ENCODE measurements at places on chromosomes 6 and 20. TPM values are rescaled to one million over a fixed set of nuclear protein-coding genes. Genes with fewer than 3 reads are reported as not detected.

GRCh38 chr6:20479060-20479459, 55.2 kb upstream of the CDKAL1 start:
- no peak for DNase-seq

Gene SEMG1
- total RNA-seq: not detected

DNA sequence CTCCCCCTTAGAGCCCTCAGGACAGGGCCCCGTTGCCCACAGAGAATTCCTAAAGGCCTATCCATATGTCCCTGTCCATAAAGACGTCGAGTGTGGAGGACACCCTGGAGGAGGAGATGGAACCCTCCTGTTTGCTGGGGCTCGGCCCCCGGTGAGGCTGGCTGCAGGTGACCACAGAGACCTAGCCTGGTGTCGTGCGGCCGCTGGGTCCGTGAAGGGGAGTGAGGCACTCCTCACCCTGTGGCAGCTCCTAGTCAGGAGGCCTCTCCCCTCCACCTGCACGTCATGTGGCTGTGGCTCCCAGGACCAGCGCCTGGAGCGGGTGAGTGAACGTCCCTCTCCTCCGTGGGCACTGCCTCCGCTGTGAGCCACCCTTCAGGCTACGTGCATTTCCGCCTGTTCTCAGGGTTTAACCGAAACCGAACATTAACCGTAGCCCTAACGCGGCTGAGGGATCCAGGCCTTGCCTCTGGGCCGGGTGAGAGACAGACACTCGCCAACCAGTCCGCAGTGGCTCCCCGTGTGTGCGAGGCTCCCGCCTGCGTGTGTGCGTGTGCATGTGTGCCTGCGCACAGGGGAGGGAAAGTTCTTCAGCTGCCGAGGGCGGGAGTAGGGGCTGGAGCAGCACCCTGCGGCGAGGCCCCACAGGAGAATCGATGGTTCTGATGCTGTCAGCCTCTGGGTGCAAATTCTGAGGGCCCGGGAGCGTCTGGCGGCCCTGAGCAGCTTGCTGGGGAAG, 5.9 kb upstream of the TCEA2 start:
- DNase-seq: no peak

DNA sequence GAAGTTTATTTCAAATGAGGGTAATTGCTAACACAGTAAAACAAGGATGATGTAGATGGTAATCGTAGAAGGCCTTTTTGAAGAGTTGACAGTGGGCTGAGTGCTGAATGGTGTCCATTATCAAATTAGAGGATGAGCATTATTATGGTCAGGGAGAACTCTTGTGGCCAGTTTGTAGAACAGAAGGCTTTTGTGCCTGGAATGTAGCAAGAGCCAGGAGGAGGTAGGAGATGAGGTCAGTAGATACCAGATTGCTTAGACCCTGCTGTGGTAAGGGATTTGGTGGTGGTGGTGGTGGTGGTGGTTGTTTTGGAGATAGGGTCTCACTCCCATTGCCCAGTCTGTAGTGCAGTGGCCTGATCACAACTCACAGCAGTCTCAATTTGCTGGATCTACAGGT, 6.2 kb downstream of the CSE1L start:
- no peak for DNase-seq

- DNase-seq: no peak
Observed at GRCh38 chr6:109465772-109466171, 10.2 kb upstream of the MICAL1 start.

DNA sequence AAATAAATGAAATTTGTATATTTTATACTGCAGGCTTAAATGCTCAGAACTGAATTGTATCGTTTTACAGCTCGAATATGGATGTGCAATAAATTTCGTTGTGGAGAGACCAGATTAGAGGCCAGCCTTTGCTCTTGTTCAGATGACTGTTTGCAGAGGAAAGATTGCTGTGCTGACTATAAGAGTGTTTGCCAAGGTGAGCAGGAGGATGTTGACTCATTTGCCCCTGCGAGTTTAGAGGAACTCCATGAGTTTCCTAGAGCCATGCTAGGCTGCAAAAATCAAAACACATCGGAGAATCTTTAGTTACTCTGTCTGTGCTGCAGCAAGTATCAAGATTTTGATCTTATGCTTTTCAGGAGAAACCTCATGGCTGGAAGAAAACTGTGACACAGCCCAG, 15.4 kb downstream of the ENPP3 start:
- no peak for DNase-seq

GRCh38 chr6:136921381-136921935, 643 bp upstream of the SLC35D3 start:
- no peak for DNase-seq

GRCh38 chr6:113301651-113302050, 555.5 kb upstream of the MARCKS start:
- DNase-seq: no peak

GRCh38 chr6:33112148-33112547, 36.4 kb downstream of the HLA-DPB1 start:
- DNase-seq: no peak

DNA sequence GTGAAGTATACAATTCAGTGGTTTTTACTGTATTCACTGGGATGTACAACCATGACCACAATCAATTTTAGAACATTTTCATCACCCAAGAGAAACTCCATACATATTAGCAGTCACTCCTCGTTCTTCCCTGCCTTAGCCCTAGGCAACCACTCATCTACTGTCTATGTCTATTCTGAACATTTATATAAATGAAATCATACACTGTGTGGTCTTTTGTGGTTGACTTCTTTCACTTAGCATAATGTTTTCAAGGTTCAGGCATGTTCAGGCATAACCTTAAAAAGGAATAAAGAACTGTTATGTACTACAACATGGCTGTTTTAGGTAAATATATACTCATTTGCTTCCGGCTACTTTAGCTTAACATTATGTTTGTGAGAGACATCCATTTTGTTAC, 37.3 kb downstream of the BLTP3A start:
- no peak for DNase-seq

GRCh38 chr6:29552512-29553051, 7.0 kb downstream of the UBD start:
- DNase-seq: no peak

DNA sequence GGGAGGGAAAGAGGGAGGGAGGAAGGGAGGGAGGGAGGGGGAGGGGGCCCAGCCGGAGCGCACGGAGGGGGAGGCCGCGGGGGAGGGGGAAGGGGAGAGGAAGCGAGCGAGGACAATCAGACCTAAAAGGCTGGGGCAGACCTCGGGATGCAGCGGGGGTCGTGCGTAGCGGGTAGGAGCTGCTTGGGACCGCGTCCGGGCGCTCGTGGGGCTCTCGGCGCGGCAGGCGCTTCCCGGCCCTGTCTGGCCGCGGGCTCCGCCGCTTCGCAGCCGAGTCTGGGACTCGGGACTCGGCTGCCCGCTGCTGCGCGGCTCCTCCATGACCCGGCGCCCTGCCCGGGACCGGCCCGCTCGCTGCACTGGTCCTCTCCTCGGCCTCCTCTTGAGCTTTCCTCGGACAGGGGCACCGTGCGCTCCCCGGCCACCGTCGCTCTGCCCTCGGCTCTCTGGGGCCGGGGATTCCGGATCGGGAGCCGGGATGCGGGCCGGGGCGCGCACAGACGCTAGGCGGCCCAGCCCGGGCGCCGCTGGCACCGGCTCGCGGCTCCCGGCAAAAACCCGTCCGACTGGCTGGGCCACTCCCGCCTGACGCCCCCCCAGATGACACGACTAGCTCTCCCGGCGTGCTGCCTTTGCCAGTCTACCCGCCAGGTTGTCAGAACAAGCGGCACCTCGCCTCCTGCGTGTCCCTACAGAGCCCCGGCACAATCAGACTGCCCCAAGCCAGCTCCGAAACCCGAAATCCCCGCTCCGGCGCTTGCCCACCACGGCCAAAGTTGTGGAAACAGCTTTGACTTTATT, 2.2 kb downstream of the TFAP2A start:
- DNase-seq: no peak

DNA sequence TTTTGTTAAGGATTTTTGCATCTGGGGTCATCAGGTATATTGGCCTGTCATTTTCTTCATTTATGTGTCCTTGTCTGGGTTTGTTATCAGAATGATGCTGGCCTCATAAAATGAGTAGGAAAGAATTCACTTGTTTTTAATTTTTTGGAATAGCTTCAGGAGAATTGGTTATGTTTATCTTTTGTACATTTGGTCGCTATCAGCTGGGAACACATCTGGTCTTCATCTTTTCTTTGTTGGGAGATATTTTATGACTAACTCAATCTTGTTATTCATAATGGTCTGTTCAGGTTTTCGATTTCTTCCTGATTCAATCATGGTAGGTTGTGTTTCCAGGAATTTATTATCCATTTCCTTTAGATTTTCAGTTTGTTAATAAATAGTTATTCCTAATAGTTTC, 207.5 kb upstream of the ASCC3 start:
- no peak for DNase-seq

Gene PRICKLE4
- total RNA-seq: 8.9 TPM

DNA sequence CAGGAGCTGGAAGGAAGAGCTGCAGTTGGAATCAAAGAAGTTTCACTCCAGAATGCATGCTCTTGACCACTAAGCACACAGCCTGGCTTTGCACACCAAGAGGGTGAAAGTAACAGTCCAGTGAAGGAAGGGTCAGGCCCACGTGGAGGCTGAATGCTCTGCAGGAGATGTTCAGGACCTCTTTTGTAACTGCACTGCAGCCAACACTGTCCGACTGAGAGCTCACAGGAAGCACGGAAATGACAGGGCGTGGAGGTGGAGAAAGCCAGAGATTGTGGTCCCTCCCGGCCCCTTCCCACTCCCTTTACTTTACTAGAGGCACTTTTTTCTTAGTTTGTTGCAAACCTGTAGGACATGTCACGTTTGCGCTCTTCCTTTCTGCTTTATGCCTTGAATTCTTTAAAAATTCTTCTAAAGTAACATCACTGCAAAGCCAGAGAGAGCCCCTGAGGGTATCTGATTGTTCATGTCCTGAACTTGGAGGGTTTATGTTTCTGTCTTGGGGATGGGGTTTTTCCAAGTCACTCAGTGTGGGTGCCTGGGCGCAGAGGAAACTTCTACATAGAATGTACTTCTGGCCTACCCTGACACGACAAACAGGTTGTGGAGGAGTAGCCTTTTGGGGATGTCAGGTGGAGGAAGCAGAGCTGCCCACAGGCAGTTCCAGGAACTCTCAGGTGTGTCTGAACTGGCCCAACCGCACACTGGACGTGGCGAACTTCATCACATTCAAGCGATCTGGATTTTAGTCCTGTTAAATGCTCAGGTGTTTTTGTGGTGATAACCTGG, 40.9 kb downstream of the JAG1 start:
- no peak for DNase-seq

Gene SAMD5
- 2.6 TPM for total RNA-seq

Gene TBXT
- not detected for total RNA-seq

GRCh38 chr20:36384022-36384619, 78.0 kb downstream of the DLGAP4 start:
- no peak for DNase-seq

Gene PPP1R10
- total RNA-seq: 89.4 TPM

- no peak for DNase-seq
Observed at GRCh38 chr20:23654000-23654399, 16.2 kb upstream of the CST3 start.

GRCh38 chr6:169044381-169045230, 209.0 kb downstream of the THBS2 start:
- DNase-seq: no peak

DNA sequence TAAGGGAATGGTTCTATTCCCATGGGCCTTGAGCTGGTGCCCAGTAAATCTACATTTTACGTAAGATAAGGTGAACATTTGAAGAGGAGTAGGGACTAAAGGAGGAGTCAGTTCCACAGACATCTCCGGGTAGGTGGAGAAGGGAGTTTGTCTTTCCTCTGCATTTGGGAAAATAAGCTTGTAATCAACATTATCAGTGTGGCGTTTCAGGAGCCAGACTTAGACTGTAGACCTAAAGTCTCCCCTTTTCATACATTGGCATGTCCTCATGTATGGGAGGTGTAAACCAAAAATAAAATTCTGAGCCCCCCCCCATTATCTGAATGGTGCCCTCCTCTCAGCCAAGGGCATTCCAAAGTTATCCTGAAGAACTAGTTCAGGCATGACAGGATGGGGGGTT, 40.2 kb downstream of the NINL start:
- no peak for DNase-seq

DNA sequence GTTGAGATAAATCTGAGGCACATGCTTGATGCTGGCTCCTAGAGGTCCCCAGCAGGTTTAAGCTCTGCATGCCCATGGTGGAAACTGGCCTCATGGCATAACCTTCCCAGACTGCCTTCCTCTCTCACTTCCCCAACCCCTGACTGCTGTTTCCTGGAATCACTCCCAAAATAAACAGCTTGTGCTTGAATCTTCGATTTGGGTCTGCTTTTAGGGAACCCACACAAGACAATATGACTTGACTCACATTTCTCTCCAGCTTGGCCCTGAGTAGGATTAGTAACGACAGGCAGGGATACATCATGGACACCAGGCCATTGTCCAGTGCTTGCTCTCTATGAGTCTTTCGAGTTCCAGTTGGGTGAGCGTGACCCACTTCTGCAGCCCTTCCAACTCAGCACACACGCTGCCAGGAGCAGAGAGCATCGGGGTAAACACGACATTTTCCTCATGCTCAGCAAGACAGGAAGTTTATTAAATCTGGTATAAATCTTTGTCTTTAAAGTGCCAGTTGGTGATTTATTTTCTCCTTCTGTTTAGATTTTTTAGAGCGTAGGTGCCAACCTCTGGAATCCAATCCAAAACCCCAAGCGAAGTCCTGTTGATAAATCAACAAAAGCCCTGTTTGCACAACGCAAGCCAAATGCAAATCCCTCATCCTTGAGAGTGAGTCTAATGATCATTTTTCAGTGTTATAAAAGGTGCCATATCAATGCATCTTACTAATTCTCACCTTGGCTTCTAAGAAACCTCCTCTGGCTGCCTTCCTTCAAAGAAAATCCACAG, 135.0 kb downstream of the FOXA2 start:
- DNase-seq: no peak

Gene MOXD1
- total RNA-seq: 1.3 TPM

DNA sequence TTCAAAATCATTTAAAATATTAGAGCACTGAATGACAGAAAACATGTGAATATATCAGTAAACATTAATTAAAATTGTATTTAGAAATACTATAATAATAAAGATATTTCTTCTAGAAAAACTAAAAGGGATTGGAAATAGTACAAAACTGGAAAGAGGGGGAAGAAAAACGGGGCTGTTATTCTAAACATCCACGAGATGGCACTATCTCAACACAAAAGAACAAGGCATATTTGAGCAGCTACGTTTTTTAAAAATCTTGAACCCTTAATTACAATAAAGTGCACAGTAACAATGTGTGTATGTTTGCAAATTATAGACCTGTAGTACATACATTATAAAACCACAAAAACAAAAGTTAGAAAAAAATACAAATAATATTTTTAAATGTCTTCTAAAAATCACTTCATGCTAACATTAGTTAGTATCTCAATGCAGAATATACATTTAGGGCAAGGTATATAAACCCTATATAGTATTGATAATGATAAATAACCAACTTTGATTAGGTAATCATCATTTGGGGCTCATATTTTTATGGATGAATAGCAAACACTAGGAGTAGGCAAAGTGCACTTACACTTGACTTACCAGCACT, 42.5 kb upstream of the PNISR start:
- DNase-seq: no peak

DNA sequence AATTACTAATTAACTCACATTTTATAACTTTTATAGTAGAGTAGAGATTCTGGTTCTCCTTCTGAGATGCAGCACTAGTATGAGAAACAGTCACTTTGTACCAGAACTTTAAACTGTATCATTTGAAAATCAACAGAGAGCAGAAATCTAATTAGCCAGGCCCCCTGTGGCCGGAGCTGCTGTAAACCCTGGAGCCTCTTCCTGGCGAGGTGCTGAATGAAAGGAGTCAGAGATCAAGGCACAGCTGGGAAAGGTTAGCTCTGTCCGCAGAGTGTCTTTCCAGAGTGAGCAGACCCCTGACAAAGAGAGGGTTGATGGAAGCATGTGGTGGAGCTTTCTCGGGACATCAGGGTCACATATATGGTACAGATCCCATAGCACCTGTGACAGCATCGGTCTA, 703.8 kb downstream of the RFPL4B start:
- DNase-seq: no peak

All from omental fat pad (tissue), 4 donors.